NCI-H1417 treated with DMSO at 0.1 percent for 48 hours (cell line): ENCODE measurements at places on chromosomes 16 and 17.

GRCh38 chr17:40371261-40371929, 6.9 kb upstream of the GJD3 start:
- no peak for DNase-seq

DNA sequence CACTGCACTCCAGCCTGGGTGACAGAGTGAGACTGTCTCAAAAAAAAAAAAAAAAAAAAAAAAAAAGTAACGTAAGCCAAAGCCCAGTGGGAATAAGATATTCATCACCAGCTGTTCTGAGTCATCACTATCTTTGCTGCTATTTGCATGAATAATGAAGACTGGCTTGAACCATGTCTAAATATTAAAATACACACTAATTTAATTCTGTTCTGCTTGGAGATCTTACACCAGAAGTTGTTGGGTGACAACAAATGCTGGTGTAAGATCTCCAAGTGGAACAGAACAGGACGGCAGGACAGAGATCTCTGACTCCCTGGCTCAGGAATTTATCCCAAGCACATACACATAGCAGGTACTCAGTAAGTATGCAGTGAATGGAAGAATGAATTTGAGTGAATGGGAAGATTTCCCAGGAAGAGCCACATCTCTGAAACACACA, 19.6 kb downstream of the DNAH17 start:
- DNase-seq: no peak

DNA sequence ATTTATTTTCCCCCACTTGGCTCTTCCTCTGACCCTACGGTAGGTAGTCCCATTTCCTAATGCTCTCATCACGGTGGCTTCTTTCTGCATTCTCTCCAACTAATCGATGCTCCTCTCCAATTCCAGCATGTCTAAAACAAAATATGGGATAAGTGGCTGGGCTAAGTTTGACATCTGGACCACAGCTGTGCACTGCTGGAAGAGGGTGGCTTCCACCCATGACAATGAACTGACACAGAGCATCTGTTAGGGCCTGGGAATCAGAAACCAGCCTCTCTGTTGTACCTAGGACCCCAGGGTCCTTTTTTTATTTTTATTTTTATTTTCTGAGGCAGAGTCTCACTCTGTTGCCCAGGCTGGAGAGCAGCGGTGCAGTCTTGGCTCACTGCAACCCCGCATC, 29.0 kb upstream of the SLC39A11 start:
- no peak for DNase-seq

DNA sequence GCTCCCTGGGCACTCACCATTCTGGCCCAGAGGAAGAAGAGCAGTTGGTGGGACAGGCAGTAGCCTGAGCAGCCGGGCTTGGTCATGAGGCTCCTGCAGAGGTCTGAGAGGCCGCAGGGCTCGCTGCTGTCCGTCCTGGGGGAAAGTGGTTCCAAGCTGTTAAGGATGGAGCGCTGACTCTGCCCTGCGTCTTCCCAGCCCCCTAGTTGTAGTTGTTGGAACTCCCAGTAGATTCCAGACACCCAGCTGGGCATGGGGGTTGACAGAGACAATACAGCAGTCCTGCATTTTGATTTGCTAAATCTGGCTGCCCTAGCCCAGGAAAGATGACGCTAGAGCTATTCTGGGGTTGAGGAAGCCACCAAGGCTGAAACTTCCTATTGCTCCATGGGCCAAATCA, 7.3 kb downstream of the C16orf89 start:
- DNase-seq: no peak

DNA sequence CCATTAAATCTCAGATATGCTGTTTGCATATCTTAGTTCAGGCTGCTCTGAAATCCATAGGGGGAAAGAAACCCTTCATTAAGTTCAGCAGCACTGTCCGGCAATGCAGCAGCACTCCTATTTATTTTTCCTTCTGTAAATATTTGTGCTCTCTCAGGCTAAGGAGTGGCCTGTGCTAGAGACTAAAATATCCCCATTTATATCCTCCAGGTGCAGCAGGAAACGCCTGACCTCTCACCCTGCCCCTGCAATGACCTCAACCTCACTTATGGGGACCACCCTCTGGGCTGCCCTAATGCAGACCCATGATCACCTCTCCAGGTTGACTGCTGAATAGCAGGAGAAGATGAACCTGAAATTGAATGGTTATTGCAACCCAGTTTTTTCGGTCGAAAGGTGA, 165.0 kb upstream of the ELAC2 start:
- DNase-seq: no peak

DNA sequence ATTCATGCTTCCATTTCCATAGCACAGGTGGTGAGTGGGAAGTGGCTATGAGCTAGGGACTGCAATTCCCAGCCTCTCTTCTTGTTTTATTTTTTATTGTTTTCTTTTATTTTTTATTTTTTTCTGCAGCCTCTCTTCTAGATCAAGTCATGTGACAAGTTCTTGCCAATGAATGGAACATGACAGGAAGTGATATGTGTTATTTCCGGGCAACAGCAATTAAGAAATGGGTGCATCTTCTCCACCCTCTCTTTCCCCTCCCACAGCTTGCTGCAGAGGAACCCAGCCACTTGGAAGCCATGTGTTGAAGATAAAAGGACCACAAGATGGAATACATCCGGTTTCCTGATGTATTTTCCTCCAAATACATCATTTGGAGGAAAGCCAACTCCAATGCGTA, 23.6 kb downstream of the IRX5 start:
- no peak for DNase-seq

- DNase-seq: no peak
Measured at GRCh38 chr17:13753154-13753553, 151.4 kb upstream of the HS3ST3A1 start.

DNA sequence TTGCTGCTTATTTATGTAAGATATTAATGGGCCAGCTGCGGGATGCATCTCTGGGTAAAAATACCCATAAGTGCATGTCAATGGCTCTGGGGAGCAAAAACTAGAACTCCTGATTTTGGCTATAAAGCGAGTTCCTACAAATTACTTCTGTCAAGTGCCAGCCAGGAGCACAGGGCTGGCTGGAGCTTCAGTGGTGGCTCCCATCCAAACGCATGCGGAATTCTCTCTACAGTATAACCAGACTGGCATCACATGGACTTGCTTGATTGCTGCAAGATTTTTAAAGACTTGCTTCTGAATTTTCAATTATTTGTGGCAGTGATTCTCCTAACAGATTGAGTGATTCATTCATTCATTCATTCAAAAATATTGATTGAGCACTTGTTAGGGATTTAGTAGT, 260.9 kb downstream of the PHKB start:
- DNase-seq: no peak

DNA sequence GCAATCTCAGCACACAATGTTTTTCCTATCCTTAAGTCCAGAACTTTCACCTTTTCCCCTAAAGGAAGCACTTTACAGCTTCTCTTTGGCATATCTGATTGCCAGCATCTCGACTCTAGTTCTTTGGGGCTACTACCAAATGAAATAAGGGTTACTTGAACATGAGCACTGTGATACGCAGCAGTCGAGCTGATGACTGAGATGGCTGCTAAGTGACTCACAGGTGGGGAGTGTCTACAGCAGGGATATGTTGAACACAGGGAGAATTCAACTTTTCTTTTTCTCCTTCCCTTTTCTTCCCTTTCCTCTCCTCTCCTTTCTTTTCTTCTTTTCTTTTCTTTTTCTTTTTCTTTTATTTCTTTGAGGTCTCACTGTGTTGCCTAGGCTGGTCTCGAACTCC, 334.8 kb downstream of the MAF start:
- no peak for DNase-seq

- DNase-seq: no peak
Measured at GRCh38 chr17:41176744-41177387, 1.2 kb downstream of the KRTAP4-2 start.

DNA sequence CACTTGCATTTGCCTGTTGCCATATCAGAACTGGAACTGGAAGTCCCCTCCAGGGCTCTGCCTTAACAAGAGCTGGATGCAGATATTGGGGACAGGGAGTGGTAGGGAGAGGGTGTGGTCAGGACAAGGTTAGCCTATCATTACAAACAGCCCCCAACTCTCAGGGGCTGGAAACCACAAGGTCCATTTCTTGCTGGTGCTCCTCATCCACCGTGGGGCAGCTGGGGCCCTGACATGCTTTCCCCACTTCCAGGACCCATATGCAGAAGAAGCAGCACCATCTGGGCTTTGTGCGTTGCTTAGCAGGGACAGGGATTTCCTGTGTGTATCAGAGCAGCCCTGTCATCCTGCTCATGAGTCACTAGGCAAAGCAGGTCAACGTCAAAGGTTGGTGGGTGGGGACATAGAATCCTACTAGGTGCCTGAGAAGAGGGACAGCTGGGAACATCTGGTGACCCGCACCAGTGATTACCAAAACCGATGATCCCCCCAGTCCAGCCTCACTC, 26.9 kb downstream of the RGS9 start:
- no peak for DNase-seq
